ENCODE measurements at places on chromosomes 3 and 15.

DNA sequence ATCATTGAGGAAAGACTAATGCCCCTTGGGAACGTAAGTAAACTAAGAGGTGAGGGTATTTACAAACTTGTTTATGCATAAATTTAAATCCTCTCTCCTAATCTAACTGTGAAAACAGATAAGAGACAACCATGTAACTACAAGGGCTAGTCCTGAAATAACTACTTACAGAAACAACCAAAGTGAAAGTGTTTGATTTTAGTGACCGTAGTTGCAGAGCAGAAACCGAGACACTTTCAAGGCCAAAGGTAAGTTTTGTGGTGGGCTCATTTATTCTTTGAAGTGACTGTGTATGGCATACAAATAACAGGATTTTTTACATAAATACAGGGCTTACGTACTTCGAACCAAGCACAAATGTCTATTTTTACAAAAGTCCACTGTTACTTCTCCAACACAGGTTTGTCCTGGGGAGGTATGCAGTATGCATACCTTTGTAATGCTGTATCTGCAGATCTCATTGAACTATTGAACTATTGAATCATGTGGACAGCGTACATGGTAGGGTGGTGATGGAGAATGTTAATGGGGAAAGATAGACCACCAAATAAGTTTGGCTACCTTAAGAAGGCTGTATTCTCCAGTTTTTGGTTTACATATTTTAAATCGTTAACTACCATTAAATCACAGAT, 99.6 kb upstream of the RBMS3 start:
- DNase-seq: no peak

- no peak for DNase-seq
These were observed 23.3 kb downstream of the SNX4 start for GRCh38 chr3:125496701-125497100.

GRCh38 chr15:77715051-77715450, 82.3 kb upstream of the LINGO1 start:
- no peak for DNase-seq

DNA sequence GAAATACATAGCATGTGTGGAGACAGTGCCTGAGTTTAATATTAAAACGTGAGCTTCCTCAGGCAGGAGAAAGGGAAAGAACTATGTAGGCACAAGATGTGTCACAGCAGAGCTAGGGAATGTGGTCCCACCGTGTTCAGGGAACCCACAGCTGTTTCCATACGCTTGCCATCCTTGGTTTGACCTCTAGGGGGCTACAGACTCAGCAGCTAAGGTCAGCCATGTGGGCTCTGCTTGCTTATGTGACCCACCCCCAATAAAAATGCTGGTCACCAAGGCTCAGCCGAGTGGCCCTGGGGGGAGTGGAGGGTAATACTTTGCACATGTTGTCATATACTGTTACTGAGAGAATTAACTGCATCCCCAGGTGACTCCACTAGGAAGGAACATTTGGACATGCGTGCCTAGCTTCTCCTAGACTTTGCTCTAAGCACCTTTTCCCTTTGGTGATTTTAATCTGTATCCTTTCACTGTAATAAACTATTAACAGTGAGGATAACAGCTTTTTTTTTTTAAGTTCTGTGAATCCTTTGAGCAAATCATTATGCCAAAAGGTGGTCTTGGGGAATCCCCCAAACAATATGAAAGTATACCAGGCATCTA, 3.3 kb downstream of the TUBGCP5 start:
- DNase-seq: peak; percentile 29

DNA sequence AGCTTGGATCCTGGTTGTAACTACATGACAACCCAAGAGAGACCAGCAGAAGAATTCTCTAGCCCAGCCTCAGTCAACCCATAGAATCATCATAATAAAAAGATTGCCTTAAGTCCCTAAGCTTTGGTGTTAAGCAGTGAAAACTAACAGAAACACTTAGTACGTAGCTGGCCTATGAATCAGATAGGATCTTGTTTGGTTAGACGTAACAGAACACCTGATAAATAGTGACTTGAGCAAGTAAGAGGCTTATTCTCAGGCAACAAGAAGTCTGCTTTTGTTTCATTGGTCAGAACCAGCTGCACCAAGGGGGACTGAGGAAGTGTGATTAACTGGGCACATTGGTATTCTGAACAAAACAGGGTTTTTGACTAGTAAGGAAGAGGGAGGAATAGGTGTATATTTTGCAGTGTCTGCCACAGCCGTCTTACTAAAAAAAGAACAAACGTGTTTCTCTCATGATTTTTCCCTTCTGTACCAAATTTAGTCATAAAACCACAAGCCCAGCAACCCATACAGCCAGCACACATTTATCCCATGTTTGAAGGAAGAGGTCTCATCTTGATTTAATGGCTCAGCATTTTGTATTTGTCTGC, 53.3 kb upstream of the GLCE start:
- DNase-seq: no peak

GRCh38 chr3:172903642-172904320, 153.3 kb downstream of the ECT2 start:
- DNase-seq: no peak

- no peak for DNase-seq
These were observed 657.7 kb upstream of the TBL1XR1 start for GRCh38 chr3:177855021-177855420.

- DNase-seq: peak; percentile 1
These were observed 472 bp downstream of the CHST14 start for GRCh38 chr15:40471105-40471807.

- DNase-seq: peak; percentile 65
These were observed 202.3 kb downstream of the NEK10 start for GRCh38 chr3:27166888-27167287.

DNA sequence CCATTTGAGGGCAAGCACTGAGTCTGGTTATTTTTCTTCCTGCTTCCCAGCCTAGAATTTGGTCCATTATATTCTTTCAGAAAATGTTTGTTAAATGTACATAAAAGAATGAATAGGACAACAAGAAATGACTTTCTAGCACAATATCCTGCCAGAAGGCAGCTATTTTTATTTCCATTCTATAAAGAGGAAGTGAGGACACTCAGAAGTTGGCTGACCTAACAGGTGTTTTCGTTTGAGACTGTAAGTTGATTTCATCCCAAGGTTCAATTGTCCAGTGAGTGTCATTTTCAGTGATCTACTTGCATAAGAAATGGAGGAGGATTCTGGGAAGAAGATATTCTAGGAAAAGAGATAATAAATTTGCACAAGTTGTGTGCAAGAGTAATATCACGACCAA, 191.9 kb upstream of the POU1F1 start:
- DNase-seq: no peak

DNA sequence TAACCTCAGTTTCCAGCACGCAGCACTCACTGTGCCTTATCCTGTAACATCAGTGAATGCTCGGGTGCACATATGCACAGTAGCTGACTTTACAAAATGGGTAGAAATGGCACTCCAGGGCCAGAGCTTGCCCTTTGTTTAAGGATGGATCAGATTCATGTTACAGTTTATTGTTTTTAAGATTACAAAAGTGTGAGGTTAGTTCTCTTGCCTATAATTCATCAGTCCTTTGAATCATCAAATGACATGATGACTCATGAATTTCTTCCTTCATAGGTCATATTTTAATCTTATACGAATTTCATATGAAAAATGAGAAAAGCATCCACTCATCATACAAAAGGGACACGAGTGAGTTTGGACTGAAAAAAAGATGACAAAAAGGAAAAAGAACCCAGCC, 545.3 kb downstream of the GBE1 start:
- no peak for DNase-seq

DNA sequence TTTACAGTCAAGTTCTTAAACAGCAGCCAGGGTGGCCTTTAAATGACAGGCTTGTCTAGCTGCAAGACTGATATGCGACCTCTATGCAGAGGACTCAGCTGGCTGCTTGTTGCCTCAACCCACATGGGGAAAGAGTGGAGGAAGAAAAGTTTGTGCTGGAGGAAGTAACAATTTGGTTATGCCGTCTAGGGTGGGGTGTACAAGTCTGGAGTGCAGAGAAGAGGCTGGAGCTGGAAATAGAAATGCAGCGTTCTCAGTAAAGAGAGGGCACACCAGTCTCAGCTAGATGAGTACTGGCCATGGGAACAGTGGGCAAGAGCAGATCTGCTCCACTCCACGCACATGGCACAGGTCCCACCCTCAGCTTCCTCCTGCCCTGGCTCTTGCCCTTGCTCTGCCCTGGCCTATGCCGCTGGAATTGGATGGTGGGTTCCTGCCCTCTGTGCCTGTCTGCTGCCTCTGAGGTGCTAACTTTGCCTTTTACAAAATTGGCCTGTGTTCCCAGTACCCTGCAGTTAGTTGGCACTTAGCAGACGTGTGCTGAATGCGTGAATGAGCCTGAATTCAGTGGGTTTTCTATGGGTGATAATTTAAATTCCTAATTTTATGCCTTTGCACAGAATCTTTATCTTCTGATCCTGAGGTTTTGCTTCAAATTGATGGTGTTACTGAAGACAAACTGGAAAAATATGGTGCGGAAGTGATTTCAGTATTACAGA, 59.7 kb upstream of the FURIN start:
- no peak for DNase-seq

DNA sequence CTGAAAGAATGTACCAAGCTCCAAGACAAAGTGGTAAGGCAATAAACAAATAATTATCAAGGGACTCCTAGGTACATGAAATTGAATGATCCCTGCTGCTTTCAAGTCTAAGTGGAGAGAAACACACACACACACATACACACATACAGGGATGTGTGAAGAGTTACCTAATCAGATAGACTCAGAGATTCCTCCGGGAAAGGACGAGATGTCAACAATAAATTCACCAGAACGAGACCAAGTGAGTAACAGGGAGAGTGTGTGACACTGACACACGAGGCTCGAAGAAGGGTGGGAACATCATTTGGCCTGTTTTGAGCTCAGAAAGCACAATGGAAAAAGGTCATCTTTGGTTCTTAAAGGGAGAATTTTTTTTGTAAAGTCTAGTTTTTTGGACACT, 13.4 kb downstream of the LRIG1 start:
- DNase-seq: no peak

- DNase-seq: no peak
These were observed 233.2 kb downstream of the OCA2 start for GRCh38 chr15:27865926-27866325.

DNA sequence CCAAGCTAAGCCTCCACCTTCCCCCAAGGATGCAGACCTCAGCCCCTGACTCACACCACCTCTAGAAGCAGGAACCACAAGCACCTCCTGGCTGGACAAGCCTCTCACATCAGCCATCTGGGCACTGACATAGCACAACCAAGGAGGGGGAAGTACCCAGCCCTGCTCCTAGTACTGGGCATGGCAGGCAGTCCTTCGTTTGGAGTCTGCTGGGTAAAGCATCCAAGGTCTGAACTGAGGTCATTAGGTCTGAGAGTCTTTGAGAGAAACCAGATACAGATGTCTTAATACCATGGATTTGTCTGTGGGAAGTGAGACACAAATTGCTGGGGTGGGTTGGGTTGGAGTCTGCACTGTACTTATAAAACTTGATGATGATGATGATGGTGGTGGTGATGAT, 61.8 kb downstream of the CCDC33 start:
- no peak for DNase-seq

- peak; percentile 31 for DNase-seq
These were observed 824 bp upstream of the CILP start for GRCh38 chr15:65212097-65212496.

GRCh38 chr3:133138017-133138416, 99.8 kb downstream of the TMEM108 start:
- no peak for DNase-seq

DNA sequence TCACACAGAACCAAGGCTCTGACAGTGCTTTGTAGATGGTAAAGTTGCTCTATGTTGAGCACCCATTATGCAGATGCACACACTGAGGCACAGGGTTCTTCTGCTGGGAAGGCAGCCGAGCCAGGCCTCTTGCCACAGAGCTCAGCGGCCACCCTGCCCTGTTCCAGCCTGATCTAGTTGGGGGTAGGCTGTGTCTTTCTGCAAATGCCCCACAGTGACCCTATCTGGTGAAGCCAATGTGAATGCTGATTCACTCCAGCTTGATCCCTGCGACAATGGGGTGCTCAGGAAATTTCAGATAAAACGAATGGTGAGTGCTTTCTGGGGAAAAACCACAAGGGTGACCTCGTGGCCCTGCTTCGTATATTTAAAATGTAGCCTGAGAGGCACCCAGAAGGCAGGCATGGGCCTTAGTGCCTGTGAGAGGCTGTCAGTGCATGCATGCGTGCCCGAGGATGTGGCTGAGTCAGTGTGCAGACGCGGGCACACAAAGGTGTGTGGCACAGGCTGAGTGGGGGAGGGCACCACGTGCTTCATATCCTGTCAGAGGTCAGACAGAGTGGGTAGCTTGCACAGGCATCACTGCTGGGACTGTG, 85.7 kb downstream of the ATP2B2 start:
- no peak for DNase-seq

- no peak for DNase-seq
These were observed 121.5 kb downstream of the IGF1R start for GRCh38 chr15:98769867-98770266.

DNA sequence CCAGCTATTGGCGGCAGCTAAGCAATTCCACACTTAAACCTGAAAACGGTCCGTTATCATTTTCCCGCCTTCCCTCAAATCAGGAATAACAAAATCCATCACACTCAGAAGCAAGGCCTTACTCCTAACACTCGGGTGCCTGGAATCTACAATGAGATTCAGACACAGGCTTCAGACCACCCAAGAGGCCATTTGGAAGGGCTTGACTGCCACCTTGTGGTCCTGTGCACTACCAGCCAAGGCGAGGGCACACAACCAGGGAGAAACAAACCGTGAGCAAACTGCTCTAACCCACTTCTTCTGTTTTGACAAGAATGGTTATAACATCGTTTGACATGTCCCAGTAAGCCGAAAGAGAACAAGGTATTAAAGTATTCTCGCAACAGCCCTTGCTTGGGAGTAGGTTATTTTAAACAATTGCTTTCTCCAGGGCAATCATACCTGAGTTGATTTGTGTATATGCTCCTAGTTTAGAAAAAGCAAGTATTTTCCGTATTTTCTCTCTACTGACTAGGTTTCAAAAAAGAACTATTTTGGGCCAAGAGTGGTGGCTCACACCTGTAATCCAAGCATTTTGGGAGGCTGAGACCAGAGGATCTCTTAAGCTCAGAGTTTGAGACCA, 40.1 kb upstream of the TAFA4 start:
- peak; percentile 67 for DNase-seq

DNA sequence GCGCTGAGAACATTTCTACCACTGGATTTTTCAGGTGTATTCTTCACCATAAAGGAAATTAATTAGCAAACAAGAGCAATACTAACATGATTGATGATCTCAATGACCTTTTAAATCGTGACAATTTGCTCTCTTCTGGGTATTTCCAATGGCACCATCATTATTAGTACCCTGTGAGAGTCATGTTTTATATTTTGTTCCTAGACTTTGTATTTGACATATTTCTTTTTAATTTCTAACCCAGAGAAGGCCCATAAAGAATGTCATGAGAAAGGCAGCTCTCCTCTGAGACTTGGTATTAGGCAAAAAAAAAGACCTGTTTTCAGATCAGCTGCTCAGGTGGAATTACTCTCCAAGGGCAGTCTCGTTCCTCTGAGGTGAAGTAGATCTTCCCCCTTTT, 1253.4 kb downstream of the ROBO2 start:
- DNase-seq: no peak

GRCh38 chr3:47761046-47761445, 20.6 kb downstream of the SMARCC1 start:
- DNase-seq: no peak

Data from Calu3 (cell line).